H9 (cell line): ENCODE measurements at places on chromosomes 4 and X. TPM values are rescaled to one million over a fixed set of nuclear protein-coding genes. Genes with fewer than 3 reads are reported as not detected.

DNA sequence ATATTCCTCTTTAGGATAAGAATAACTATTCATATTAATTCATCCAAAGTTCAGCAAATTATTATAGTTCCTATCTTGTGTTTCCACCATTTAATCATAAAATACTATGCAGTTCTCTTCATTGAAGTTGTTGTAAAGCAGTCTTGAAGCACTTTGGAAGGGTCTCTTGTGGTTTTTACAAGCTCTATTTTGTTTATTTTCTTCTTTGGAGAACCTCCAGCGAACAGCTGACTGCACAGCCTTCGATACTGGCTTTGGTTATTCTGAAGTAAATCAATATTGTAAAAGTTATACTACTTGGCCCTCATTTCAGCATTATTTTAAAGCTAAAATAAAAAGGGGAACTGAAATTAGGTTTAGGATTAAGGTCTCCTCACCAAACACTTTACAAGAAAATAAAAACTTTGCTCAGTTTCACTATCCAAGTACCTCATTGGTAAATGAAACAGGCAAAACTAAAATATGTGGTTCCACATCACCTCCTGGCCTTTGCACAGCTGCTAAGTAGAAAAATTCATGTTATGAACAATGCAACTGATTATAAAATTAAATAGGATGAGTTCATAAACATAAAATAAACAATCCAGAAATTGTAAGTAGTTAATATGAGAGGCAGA, 1629.2 kb upstream of the ADGRL3 start:
- no peaks in the 10 kb centered on the region for H3K27me3 ChIP-seq
- no peaks in the 10 kb centered on the region for H3K36me3 ChIP-seq
- H3K4me1 ChIP-seq, result no peaks in the 10 kb centered on the region
- no peak for DNase-seq
- H3K4me3 ChIP-seq, result no peak overlapping the region

GRCh38 chr4:6732441-6733357, 16.7 kb downstream of the BLOC1S4 start:
- no peak overlapping the region for H3K27ac ChIP-seq
- DNase-seq, result no peak
- H3K4me3 ChIP-seq, result no peak overlapping the region
- H3K36me3 ChIP-seq, result no peaks in the 10 kb centered on the region
- H3K27me3 ChIP-seq, result no peaks in the 10 kb centered on the region

DNA sequence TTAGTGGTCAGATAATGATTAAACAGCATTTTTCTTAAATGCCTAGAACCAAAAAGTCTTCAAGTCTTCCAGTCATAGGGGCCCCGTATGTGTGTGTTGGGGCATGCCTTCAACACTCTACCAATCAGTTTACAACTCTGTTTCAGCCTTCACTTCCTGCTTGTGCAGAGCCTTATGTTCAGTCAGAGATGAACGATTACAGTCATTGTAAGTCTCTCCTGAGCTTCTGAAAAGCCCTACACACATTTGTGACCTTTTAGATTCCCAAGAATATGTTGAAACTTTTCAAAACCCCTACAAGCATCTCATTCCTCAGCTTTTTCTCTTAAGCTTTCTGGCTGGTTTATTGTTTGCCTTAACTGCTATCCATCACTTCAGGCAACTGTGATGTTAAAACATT, 591.2 kb downstream of the ZNF674 start:
- no peaks in the 10 kb centered on the region for H3K27me3 ChIP-seq
- H3K36me3 ChIP-seq, result peaks cover 2% of the 10 kb centered on the region; the same call in 2 of the 3 replicates
- H3K4me1 ChIP-seq, result 0 out of 2 replicates have a peak, but pooled peaks cover 4% of the 10 kb centered on the region

Gene MAGEA2B
- total RNA-seq, result not detected in 2 replicates

GRCh38 chrX:74458736-74459135, 37.4 kb downstream of the SLC16A2 start:
- no peaks in the 10 kb centered on the region; the same call in 1 of the 2 replicates for H3K4me1 ChIP-seq
- H3K27me3 ChIP-seq, result no peaks in the 10 kb centered on the region
- peaks cover 8% of the 10 kb centered on the region for H3K36me3 ChIP-seq
- DNase-seq, result no peak
- H3K27ac ChIP-seq, result no peak overlapping the region
